CD4-positive, alpha-beta T cell treated with Interleukin-1 beta for 1 hour (primary cell): ENCODE measurements at places on chromosomes 7 and 10.

- no peak for DNase-seq
Observed at GRCh38 chr7:155298288-155298833, 683 bp downstream of the INSIG1 start.

DNA sequence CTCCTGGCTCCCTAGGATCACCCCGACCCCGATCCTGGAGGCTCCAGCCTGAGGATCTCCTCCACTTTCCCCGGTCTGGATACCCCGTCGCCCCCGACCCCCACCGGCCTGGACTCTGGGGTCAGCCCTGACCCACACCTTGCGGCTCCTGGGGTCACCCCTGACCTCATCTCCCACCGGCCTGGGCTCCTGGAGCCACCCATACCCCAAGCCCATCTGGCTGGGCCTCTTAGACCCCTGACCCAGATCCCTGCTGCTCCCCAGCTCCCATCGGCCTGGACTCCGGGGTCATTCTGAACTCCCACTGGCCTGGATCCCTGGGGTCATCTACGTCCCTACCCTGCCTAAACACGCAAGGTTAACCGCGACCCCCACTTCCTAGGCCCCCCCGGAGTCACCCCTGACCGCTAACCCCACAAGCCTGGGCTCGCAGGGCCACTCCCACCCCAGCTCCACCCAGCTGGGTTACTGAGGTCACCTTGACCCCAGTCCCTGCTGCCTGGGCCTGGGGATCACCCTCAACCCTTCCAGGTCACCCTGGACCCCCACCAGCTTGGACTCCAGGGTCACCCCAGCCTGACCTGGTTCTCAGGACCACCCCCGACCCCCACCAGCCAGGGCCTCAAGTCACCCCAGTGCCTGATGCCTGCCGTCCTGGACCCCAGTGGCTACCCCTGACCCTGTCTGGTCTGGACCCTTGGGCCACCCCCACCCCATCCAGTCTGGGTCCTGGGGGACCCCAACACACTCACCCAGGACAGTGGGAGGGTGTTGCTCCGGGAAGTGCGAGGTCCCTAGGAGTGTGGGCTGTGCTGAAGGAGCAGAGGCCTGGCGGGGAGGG, 1.2 kb downstream of the FOXK1 start:
- no peak for DNase-seq

- no peak for DNase-seq
Observed at GRCh38 chr7:82294382-82294784, 149.2 kb downstream of the CACNA2D1 start.

- no peak for DNase-seq
Observed at GRCh38 chr10:3364768-3365480, 192.3 kb upstream of the PITRM1 start.

DNA sequence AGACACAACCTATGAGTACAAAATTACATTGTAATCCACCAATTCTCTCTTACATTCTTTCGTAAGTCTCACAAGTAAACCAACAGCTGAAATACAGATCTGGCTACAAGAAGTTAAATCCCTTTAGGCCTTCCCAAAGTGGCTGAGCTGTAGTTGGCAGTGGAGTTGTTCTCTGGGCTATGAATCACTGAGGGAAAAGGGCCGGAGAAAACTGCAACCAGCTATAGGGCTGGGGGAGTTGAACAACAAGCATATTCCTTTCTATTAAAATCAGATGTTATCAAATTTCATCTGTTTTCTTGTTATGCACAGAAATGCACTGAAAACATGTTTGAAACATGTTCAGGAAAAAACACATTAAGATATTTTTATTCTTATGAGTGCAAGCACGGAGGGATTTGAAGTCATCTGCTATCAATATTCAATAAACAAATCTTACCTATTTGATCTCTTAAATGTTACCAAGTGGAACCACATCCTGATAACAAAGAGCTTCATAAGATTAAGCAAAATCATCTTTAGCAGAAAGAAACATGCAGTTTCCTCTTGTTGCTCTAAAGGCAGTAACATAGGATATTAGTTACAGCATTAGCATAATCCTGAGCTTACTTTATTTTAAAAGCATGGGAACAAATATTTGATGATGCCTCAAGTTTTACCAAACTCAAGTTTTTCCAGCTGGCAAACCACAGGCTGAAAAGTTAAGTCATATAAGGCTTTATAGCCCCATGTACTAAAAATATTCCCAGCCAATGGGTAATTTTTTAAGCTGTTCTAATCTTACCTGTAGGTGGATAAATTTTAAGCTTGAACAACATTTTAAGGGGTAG, 212.7 kb downstream of the TAX1BP1 start:
- no peak for DNase-seq

GRCh38 chr7:121160150-121161008, 168.4 kb upstream of the WNT16 start:
- DNase-seq: no peak

DNA sequence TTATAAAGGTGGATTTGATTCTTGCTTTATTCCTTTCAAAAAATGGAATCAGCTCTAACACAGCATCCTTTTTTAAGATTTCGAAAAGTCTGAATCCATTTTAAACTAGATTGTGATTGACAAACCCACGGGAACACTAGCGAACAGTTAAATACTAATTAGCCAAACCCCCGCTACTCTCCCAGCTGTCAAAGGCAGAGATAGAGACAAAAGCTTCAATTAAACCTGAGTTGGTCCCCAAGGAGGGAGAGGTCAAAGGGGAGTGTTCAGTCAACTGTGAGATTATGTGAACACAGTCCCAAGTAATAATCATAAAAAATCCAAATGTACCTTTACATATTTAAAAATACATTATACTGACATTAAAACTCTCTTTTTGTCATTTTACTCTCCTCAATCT, 65.7 kb upstream of the TBX20 start:
- no peak for DNase-seq

DNA sequence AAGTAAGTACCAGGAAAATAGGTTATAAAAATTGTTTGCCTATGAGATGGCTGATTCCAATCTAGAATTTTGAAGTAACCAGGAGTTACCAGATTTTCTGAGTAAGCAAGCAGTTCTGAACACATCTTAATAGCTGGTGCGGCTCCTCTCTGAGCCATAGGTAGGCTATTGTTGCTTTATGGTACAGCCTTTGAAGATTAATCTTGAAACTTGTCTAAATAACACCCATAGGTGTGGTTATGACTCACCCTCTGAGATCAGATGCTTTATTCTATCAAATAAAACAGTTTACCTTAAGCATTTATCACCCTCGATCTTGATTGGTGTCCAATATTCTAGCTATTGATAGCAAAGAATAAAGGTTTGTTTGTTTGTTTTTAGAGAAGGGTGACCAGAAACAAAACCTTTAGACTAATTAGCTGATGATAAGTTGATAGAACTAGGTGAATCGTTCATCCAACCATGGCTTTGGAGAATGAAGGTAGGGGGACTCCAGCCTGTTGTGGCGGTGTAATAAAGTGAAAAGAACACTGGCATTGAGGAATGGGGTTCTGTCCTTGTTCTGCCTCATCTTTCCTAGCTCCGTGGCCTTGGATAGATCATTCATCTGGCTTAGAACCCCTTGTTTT, 72.2 kb downstream of the VTI1A start:
- DNase-seq: no peak

GRCh38 chr10:48442090-48442808, 135.8 kb downstream of the MAPK8 start:
- DNase-seq: no peak

DNA sequence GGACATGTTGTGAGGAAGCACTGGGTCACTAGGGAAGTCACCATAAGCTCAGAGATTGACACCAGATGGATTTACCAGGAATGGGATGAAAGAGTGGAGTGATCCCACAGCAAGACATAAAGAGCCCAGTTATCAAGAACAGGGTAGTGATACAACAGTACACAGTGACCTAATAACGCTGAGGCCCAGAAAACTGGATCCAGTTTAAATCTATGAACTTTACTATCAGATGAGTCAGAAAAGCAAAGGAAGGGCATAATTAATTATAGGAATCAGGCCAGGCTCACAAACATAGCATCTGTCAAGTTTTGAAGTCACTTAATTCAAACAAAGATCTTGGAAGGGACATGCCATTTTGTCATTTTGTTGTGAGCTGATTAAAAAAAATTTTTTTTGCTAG, 73.5 kb downstream of the LRRN3 start:
- DNase-seq: no peak
